ENCODE measurements at places on chromosomes 16 and 17.
A peak's percentile ranks its signal among the peaks of the same experiment; 100 is the strongest.

GRCh38 chr17:69466905-69467667 is 52.6 kb downstream of the MAP2K6 start:
- DNase-seq, result peak; percentile 55

DNA sequence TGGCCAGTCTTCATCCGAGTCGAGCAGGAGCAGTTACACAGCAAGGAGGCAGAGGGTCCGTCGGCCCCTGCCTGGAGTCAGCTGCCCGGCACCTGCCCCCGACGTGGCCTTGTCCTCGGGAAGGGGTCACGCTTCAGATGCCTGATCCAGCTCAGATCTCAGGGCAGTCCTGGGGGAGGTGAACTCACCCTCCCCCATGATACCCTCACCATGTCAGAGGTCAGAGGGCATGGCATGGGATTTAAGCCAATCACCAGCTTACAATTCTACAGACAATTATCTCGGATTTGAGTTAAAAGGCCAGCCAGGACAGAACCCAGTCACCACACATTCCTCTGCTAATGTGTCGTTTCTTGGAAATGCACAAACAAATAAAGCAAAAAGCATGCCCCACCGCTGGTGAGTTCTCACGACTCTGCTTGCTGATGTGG is 211.3 kb downstream of the FOXL1 start:
- DNase-seq, result peak; percentile 28

- no peak for DNase-seq
Measured at GRCh38 chr17:48612456-48612853, 1.6 kb upstream of the HOXB7 start.

DNA sequence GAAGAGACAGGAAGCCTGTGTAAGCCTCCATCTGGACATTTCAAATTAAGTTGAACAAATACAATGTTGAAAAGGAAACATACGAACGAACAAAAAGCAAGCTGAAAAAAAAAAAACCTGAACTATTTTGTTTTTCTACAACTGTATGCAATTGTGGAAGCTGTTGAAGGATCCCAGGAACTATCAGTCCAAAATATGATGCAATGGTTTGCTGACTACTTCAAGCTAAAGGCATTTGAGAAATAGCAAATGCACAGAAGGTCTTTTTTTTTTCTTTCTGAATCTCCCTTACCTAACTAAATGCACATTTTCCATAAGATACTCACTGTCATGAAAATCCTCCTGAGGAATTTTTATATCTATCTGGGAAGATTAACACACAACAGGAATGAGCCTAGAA is 40.2 kb downstream of the MAF start:
- DNase-seq, result no peak

GRCh38 chr17:39618956-39619785 is 7.6 kb upstream of the PPP1R1B start:
- DNase-seq, result no peak

GRCh38 chr17:81298325-81298990 is 3.4 kb upstream of the SLC38A10 start:
- no peak for DNase-seq

GRCh38 chr16:50899951-50900350 is 158.1 kb downstream of the CYLD start:
- DNase-seq, result no peak

DNA sequence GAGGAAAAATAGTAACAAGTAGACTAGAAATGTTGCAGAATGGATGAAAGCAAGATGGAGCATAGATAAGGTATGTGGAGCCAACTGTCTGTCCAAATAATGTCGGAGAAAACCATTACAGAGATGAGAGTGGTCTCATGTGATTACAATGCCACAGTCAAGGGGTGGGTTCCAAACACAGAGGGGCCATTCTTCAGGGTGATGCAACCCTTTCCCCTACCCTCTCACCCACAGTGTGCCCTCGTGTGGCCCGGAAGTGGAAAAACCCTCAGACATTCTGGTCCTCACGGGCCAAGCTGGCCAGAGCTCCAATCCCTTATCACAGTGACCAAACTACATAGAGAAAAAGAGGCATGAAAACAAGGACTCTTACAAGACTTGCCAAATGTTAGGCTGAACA is 17.7 kb upstream of the HS3ST3A1 start:
- no peak for DNase-seq

GRCh38 chr16:71883168-71883848 is 674 bp downstream of the ZNF821 start:
- peak; percentile 14 for DNase-seq

GRCh38 chr17:2542456-2542855 is 30.8 kb upstream of the METTL16 start:
- no peak for DNase-seq

DNA sequence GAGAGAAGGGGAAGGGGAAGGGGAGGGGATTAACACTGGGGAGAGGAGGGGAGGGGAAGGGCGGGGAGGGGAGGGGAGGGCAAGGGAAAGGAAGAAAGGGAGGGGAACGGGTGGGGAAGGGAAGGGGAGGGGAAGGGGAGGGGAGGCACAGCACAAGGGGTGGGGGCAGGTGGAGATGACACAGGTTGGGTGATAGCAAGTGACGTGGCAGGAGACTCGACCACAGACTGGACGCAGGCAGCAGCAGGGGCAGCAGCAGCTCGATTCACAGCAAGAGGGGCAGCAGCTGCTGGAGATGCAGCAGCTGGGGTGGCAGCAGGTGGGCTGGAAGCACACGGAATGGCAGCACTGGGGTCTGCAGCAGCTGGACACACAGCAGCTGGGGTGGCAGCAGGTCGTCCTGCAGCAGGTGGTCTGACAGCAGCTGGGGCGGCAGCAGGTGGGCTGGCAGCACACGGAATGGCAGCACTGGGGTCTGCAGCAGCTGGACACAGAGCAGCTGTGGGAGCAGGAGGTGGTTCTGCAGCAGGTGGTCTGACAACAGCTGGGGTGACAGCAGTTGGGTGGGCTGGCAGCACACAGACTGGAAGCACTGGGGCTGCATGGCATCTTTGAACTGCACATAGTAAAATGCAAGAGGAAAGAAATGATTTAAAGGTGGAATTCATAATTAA is at the start of gene KRTAP4-16:
KRTAP4-16 (minus strand) TSS at position 624 of the 674 bp plus-strand sequence; CDS start at position 624, 0 bp downstream.
- no peak for DNase-seq

GRCh38 chr17:43888548-43888947 is 18.8 kb downstream of the MPP2 start:
- DNase-seq, result no peak

DNA sequence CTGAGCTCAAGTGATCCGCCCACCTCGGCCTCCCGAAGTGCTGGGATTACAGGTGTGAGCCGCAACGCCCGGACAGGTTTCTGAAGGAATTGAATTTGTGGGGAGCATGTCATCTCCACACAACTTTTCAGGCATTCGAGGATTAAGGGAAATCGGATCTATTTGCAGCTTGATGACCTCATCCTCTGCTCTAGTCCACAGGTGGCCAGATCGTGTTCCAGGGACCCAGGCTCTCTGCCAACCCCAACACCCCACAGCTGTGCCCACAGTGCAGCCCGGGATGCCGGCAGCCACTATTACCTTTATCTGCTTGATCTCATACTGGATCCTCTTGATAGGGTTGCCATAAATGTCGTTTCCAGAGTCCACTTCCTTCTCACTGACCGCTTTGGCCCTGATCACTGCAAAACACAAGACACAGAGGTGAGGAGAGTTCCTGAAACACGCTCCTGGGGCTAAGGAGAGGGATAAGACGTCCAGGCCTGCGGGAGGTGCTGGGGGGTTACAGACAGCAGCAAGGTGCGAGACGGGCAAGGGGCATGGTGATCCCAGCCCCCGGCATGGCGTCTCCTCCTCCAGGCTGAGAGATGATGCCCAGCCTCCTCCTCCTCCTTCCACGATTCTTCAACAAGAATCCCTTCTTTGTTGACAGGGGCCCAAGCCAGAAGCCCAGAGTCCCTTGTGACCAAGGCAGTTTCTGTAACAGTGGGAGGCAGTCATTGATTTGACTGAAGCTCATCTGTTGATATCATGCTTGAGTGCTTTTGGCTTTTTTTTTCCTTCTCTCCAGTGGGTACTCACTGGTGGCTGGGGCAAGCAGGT is 29.3 kb downstream of the CEP295NL start:
- DNase-seq, result peak; percentile 54

- DNase-seq, result peak; percentile 79
Measured at GRCh38 chr16:67936880-67937605, 393 bp upstream of the PSMB10 start.

DNA sequence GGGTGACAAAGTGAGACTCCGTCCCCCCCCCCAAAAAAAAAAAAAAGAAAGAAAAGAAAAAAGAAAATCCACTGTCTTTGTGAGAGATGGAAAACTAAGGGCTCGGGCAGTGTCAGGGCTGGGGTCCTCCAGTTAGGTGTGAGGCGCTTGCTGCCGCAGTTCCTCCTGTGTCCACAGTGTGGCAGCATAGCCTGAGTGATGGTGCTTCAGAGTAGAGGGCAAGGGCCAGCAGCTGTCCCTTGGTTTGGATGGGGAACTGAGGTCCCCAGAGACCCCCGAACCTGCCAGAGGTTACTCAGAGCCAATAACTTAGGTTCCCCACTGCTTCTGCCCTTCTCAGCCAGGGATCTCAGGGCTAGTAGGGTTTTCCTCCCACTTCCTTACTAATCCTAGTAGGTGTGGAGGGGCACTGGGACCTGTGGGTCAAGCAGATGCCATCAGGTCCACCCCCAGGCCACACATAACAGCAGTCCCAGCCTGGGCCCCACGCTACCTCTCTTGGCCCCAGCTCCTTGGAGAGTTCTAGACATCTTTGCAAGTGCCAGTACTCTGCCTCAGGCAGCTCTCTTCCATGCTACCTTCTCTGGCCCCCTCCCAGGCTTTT is 7.9 kb upstream of the LLGL1 start:
- DNase-seq, result peak; percentile 67

DNA sequence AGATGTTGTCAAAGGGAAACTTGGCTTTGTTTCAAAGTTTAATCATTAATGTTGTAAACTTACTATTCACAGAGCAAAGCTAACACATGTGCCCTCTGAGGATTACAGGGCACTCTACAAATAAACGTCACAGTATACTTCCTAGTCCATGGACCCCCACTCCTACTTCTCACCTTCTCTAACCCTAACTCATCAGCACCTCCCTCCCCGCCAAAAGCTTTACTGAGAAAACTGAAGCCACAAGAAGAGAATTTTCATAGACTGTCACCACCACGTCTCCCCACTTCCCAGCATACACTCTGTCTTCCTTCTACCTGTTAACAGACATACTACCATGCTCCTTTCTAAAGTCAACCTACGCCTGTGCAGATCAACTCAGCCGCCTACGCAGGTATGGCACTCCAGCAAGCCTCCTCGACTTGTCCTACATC is 29.0 kb downstream of the HELZ start:
- DNase-seq, result no peak

GRCh38 chr17:55332296-55333041 is 67.7 kb downstream of the HLF start:
- no peak for DNase-seq

GRCh38 chr17:56598466-56598865 is 5.0 kb downstream of the NOG start:
- peak; percentile 92 for DNase-seq

GRCh38 chr17:78944956-78945355 is 19.8 kb upstream of the TIMP2 start:
- no peak for DNase-seq

DNA sequence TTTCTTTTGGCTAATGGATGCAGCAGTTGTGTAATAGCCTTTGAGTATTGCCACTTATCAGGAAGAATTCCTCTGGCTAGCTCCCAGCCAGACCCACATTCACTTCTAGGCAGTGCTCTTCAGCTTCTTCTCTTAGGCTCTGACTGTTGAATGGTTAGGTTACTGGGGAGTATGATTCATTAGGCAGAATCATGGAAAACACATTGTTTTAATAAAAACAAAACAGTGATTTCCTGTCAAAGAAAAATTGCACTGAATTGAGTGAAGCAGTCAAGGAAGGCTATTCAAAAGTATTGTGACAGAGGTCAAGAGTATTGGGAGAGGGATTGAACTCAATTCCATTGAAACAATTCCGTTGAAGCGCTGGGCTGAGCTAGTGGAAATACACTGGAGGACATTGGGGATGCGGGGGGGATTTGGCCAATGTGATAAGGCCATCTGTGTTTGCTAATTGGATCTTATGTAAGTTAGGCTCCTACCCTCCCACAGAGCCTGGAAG is 68.0 kb downstream of the CNTNAP4 start:
- no peak for DNase-seq

DNA sequence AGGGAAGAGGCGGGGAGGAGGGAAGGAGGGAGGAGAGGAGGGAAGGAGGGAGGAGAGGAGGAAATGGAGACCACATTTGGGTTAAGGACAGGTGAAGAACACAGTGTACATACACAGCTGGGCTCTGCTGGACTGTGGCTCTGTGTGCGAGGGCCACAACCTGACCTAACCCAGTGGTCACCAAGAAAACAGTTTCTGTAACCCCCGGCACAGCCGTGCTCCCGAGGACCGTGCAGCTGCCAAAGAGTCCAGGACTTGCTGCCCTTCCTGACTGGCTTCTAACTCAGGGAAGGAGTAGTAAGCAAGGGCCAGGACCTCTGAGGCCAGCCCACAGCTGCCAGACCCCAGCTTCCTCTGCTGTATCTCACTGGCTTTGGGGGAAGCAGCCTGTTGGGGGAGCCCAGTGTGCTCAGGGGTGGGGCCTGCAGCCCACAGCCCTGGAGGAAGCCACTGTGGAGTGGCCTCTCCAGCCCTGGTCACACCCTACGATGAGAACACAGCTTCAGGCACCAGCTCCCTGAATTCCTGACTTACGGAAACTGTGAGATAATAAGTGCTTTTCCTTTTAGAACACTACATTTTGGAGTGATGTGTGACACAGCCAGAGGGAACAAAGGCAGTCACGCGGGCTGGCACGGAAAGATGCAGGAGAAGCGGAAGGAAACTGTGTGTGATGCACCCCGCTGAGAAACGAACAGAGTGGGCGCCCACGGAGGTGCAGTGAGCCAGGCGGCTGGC is 32.3 kb downstream of the SLC7A5 start:
- DNase-seq, result no peak

DNA sequence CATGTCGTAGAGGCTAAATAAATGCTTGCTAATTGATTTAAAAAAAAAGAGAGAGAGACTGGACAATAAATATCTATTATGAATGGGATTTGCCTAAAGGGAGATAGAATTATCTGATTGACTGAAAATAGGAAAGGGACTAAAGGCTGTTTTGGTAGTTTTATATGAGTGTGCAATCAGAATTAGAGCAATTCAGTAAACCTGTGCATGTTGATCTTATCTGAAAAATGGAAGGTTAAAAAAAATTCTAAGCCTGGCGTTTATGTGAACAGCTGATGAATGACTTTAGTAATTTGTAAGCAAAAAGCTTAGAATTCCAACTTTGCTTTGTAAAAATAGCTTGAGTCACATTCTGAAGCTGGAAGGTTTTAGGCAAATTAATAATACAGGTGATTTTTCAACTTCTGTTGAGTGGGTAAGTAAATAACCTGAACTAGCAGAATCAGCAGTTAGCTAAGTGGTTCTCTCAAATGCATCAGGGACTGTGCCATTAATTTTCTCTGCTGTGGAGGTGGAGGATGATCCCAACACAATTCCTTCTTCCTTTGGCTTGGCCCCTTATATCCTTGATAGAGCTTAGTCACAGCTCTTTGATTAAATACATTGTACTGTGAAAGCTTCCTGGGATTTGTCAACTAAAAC is 254.4 kb downstream of the PHKB start:
- DNase-seq, result no peak

DNA sequence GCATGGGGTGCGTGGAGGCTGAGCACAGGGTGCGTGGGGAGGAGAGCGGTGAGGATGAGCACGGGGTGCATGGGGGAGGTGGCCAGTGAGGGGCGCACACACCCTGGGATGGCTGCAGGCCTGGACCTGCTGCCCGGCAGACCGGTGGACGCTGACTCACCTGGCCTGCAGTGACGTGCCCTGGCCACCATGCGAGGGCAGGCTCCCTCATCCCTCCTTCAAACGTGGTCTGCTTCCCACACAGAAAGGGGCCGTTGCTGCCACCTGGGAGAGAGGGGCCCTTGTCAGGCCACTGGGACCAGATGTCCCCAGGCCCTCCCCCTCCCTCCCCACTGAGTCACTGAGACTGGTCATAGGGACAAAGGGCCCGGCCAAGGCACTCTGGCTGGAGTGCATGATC is 20.1 kb upstream of the APRT start:
- no peak for DNase-seq

All from EL (cell line).